GM13976 (cell line): ENCODE measurements at places on chromosomes 4 and X.

DNA sequence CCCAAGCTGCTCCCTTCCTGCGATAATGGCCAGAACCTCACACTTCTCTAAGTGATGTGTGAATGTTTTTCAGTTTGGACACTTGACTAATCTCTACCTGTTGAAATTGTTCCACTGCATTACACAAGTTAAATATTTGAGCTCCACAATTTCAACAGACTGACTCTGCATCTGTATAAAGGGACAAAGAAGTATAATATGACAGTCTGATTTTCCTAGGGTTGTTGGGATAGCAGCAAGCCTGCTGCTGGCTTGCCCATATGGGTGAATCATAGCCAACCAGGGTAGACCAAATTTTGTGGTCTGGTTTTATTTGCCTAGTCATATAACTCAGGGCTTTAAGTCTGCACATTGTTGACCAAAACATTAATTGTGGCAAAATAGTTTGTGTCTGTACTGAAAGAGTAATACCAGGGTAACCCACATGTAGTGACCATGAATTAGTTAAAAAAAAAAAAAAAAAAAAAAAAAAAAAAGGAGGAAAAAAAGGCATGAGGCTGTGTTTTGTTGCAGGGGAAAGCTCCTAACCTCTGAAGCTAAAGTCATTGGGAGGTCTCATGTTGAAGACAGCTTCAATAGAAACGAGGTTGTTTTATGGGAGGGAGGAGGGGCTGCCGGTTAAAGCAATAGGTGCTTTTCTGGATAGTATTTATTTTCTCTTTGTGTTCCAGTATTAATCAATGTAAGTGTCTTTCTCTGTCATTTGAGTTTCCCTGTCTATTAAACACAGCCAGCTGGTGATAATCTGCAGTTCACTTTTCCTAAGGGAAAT, 534.2 kb downstream of the RAB28 start:
- DNase-seq, result no peak

- no peak for DNase-seq
Observed at GRCh38 chr4:99624141-99624719, 33.4 kb downstream of the C4orf54 start.

DNA sequence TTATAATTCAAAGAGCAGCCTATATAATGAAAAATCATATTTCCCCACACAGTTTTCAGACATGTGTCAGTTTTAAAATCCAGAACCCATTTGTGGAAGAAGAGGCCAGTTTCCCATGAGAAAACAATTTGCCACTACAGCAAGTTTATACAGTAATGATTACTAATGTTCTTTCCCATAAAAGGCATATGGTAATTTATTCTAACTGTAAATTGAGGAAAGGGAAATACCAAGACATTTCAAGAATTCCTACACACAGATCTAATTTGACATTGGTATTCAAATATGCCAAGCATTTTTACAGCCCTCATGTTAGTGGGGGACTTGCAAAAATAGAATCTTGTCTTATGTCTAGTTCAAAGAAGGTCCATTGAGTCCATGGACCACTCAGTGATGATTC, 1368.6 kb downstream of the FSTL5 start:
- no peak for DNase-seq

DNA sequence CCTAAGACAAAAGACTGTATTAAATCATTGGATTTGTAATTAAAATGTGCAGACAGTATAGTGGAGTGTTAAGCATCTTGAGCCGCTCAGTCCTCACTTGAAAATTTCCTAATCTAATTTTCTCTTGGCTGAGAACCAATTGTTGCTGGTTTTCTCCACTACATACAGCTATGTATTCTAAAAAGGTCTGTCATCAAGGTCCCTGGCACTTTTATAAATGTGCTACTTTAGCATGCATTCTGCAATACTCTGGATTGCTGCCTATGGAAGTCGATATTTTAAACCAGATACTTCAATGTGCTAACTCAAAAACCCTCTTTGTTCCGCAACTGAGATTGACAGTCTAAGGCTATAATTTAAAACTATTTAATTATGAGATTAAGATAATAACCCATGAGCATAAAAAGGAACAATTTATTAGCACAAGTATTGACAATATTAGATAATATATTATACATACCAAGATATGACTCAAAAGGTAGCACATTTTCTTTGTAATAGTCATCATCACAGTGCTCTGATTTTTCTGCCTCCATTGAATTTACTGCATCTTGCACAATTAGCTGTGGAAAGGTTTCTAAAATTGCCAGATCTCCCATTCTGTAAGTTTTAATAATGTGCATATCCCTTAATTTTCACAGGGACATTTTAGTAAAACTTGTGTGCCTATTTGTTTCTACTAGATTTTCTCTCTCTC, 815.1 kb downstream of the ADGRL3 start:
- DNase-seq, result no peak

GRCh38 chrX:17579026-17579425, 158.3 kb upstream of the SCML1 start:
- no peak for DNase-seq

DNA sequence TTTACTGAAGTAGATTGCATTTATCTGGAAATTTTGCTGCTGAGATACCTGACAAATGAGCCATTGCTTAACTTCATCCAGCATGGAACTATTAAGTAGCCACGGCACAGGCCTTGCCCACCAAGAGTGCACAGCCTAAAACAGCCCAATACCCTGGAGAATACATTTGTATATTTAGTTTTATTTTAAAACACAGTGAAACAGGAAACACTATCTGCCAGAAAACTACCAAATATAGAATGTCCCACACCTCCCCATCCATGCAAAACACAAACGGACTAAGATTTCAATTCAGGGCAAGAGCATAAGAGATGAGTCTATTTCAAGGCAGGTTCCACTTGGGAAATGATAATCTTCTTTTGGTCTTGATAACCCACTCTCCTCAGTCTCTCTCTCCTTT, 57.1 kb downstream of the MAML3 start:
- no peak for DNase-seq

GRCh38 chr4:24559889-24560288, 24.5 kb downstream of the DHX15 start:
- no peak for DNase-seq

GRCh38 chr4:119050527-119051090, 85.0 kb upstream of the MYOZ2 start:
- DNase-seq, result no peak

DNA sequence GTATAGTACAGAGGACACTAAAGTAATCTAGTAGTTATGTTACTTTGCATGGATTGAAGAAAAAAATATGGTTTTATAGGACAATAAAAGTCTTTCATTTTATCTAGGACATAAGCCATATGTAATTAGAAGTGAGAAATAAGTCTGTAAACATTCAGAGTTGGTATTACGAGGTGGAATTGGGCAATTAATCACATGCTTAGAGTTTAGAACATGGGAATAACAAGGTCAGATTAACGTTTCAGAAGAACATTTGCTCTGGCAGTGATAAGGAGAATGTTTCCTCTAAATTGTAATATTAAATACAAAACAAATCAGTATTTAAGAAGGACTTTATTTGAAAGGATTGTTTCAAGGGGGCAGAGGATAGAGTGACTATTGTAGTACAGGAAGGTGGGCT, 15.6 kb upstream of the SULT1E1 start:
- no peak for DNase-seq

GRCh38 chrX:124030520-124030919, 69.0 kb downstream of the STAG2 start:
- peak; percentile 11 for DNase-seq

- DNase-seq, result no peak
Observed at GRCh38 chr4:153489856-153490558, 23.8 kb downstream of the TMEM131L start.

- DNase-seq, result no peak
Observed at GRCh38 chr4:52212702-52213101, 161.6 kb downstream of the SPATA18 start.

- DNase-seq, result no peak
Observed at GRCh38 chrX:153921511-153922446, 4.3 kb downstream of the ARHGAP4 start.

- DNase-seq, result no peak
Observed at GRCh38 chr4:19947349-19947748, 304.4 kb upstream of the SLIT2 start.

GRCh38 chrX:152926279-152926678, 28.4 kb downstream of the ZNF185 start:
- DNase-seq, result peak; percentile 73

- DNase-seq, result no peak
Observed at GRCh38 chr4:187017147-187017546, 293.5 kb upstream of the FAT1 start.

DNA sequence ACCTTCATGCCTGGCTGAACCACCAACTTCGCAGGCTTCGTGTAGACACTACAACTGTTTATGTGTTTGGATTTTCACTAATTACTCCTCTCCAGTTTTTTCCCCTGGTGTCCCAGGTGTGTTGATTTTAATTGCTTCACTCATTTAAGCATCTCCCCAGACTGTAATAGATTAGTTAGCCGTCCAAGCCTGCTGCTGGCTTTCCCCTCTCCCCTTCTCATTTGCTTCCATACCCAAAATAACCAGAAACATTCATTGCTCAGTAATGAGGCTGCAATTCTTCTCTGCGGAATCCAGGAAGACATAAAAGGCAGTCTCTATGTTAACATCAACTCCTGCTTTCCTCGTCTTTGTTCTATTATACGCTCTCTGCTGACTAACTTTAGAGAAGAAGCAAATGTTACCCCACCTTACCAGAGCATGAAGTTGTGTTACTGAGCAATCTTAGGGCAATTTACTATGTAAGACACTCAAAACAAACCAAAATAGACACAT, 37.9 kb upstream of the SCRG1 start:
- DNase-seq, result no peak

- no peak for DNase-seq
Observed at GRCh38 chr4:183873409-183874185, 31.5 kb upstream of the STOX2 start.

DNA sequence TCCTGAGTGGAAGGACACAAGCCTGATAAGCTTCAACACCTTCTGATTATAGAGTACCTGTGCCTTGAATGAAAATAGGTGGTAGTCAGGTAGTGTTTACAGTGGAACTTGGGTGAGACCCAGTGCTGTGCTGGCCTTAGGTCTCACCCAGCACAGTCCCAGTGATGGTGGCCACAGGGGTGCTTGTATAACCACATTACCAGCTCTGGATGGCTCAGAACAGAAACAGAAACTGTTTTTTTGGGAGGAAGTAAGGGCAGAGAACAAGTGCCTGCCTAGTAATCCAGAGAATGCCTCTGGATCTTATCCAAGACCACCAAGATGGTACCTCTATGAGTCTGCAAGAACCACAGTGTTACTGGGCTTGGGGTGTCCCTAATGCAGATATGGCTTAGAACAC, 171.5 kb upstream of the DIPK2B start:
- DNase-seq, result no peak

DNA sequence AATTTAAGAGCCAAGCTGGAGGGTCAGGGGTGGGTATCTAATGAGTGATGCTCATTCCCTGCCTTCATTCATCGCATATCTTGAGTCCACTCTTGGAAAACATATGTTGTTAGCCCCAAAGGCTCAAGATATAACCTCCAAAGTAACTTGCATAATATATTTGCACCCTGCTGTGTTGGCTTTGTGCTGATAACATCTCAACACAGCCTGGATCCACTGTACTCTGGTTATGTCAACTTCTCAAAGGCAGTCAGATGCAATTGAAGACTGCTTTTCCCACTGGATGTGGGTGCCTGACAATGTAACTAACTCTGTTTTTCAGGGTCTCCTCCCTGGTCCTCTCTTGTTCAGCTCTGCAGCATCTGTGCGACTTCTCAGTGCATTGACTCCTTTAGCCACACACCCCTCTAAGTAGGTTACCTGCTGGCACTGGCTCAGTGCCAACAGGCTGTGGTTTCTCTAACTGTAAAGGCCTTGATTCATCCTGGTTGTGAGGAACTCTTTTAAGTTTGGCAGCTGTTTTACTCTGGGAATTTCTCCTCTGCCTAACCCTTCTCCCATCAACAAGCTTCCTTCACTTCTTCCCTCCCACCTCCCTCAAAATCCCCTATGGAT, 28.1 kb downstream of the SLC16A2 start:
- no peak for DNase-seq
